ENCODE measurements at places on chromosomes 1 and 21.
A peak's percentile ranks its signal among the peaks of the same experiment; 100 is the strongest.

GRCh38 chr1:229027622-229028182, 243.2 kb upstream of the RAB4A start:
- DNase-seq = peak; percentile 20

- no peak for DNase-seq
These were observed 103.8 kb upstream of the CASZ1 start for GRCh38 chr1:10900251-10900651.

DNA sequence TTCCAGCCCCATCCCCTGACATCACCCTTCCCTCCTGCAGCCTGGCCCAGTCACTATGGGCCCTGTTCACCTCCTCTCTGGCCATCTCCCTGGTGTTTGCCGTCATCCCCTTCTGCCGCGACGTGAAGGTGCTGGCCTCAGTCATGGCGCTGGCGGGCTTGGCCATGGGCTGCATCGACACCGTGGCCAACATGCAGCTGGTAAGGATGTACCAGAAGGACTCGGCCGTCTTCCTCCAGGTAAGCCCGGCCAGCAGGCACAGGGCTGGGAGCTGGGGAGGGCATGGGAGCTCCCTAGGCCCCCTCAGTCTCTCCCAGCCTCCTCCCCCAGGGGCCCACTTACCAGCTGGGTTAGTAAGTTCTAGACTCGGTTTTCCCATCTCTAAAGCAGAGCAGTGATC, 52.1 kb downstream of the ELK4 start:
- DNase-seq = no peak

GRCh38 chr1:234777856-234778220, 167.9 kb upstream of the IRF2BP2 start:
- no peak for DNase-seq

DNA sequence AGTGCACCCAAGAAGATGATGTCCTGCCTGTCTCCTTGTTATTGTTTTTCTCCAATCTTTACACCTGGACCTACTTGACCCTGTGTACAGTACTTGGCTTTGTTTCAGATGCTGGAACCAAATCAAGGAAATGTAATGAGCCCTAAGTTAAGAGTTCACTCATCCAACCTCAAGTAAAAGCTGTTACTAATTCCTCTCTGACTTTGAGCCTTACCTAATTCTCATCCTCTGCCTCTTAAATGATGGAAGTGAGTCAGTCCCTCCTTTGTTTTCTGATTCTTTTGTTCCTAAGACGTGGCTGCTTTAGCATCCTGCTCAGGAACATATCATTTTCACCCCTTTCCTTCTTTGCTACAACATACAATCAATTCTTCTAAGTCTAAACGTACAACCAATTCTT, 15.3 kb upstream of the PLA2G4A start:
- no peak for DNase-seq

DNA sequence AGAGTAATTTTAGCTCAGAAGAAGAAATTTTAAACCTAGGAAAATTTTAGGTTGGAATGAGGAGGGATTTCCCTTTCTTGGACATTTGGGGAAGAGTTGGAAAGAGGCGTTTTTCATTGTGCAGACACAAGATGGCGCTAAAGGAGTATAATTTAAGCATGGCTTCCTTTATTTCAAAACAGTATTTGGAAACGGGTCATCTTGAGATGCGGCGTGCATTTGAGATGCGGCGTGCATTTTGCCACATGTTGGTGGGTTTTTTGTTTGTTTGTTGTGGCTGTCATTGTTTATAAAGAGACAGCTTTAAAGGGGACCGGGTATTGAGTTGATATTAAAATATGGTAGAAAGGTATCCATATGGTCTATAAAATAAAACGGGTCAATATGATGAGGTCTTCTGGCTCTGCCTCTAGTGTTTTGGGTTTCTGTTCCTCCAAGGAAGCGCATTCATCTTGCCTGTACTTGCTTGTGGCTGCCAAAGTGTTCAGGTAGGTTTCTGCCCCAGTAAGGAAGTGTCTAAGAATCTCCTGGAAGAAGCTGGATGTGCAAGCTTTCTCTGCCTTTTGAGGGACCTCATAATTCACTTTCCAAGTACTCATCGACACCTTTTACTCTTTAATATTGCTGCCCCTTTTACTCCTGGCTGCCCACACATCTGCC, 210.3 kb downstream of the SLC35F3 start:
- DNase-seq = peak; percentile 4

GRCh38 chr1:152699746-152700145, 1.6 kb downstream of the LCE2A start:
- DNase-seq = no peak

DNA sequence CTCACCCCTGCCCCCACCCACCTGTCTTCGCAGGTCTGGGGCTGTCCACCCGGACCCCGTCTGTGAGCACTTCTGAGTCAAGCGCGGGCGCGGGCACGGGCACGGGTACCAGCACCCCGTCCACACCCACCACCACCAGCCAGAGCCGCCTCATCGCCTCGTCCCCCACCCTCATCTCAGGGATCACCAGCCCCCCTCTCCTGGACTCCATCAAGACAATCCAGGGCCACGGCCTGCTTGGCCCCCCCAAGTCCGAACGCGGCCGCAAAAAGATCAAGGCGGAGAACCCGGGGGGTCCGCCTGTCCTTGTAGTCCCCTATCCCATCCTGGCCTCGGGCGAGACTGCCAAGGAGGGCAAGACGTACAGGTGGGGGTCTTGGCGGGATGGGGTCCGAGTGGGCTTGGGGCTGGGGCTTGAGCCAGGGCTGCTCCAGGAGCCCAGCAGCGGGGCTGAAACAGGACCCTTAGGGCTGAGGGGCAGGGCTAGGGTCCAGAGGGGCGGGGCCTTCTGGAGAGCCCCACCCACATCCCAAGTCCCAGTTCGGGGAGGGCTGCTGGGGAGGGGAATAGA, 23.9 kb downstream of the ZNF362 start:
- no peak for DNase-seq

GRCh38 chr21:39085843-39086405, 97.3 kb downstream of the PSMG1 start:
- no peak for DNase-seq

DNA sequence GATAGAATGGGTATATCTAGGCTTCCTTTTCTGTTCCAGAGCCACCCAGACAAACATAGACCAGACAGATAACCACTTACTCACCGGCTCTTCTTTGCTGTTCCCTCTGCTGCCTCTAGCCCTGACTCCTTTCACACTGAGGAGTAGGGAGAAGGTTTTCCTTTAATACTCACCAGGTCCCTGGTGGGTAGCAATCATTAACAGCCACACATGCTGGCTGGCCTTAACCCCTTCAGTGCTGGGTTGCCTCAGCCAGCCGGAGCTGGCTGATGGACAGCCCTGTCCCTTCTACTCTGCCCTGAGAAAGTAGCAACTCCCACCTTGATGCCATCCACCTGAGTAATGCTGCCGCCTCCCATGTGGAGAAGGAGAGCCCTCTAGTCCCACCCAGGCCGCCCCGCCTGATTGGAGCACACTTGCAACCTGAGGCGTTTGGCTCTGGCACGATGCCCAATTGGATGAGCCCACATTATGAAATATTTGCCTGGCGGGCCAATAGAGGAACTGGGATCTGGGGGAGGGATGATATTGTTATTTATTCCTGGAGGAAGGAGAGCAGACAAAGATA, 71.6 kb downstream of the PLEKHA6 start:
- no peak for DNase-seq

DNA sequence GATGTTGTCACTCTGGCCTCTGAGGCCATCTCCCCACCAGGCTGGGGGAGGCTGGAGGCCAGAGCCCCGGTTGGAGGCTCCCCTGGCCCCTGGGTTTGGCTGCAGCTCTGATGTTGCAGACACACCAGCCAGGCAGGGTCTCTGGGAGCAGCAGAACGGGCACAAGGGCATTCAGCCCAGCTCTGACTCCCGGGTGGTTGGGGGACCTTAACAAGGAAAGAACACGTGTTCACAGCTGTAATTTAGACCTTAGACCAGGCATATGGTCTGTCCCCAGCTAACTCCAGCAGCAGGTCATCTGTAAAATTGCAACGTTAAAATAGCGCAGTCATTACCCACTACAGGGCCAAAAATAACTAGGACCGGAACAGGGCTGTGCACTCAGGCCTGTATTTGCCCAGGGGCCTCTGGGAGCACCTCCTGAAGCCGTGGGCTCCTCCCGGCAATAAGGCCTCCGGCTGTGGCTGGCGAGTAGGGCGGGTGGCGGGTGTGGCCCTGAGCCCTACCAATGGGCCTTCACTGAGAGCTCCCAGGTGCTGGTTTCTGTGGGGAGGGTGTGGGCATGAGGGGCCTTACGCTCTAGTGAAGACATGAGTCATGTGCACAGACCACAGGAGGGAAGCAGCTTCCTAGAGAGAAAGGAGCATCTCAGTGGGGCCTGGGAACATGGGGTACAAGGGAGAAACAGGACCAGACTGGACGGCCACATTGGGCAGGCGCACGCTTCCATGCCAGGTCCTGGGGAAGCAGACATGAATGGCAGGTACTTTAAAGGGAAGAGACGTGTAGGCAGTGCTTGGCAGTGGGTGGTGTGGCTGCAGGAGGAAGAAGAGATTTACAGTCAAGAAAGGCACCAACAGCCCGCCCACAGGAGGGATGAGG, 6.1 kb downstream of the LDLRAP1 start:
- peak; percentile 80 for DNase-seq

GRCh38 chr1:10833630-10834557, 37.4 kb upstream of the CASZ1 start:
- no peak for DNase-seq

GRCh38 chr1:9689971-9690381, 38.4 kb downstream of the PIK3CD start:
- DNase-seq = no peak

- DNase-seq = no peak
These were observed 219.1 kb upstream of the FMN2 start for GRCh38 chr1:239872626-239873025.

GRCh38 chr1:150567717-150568593, 11.5 kb downstream of the MCL1 start:
- peak; percentile 50 for DNase-seq

GRCh38 chr1:25871086-25871703, 4.3 kb downstream of the PAQR7 start:
- DNase-seq = no peak

DNA sequence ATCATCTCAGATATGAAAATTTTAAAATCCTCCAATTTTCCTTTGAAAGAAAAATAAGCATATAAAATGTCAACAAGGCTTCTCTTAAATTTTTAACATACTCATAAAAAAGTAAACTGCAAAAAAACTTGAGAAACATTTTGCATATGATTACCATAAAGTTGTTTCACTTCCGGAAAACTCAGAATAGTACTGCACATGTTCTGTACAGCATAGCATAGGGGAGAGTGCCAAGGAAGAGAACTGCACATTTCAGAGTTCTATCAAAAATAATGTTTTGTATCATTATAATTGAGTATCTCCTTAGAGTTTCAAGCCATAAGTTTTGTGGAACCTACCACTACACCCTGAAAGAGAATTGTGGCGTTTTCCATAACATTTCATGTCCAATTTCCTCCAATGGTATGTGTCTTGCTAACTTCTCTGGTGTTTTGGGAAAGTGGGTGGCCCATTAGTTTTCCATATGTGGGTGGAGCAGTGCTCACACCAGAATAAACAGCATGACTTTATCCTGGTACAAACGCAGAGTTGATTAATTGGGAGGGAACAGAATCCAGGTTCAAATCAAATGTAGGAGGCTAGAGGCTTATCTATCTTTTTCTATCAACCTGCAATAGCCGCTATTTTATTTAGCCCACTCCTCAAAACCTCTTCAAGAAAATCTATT, 430.9 kb downstream of the LMO4 start:
- no peak for DNase-seq

GRCh38 chr1:219945795-219946194, 17.4 kb upstream of the SLC30A10 start:
- no peak for DNase-seq

DNA sequence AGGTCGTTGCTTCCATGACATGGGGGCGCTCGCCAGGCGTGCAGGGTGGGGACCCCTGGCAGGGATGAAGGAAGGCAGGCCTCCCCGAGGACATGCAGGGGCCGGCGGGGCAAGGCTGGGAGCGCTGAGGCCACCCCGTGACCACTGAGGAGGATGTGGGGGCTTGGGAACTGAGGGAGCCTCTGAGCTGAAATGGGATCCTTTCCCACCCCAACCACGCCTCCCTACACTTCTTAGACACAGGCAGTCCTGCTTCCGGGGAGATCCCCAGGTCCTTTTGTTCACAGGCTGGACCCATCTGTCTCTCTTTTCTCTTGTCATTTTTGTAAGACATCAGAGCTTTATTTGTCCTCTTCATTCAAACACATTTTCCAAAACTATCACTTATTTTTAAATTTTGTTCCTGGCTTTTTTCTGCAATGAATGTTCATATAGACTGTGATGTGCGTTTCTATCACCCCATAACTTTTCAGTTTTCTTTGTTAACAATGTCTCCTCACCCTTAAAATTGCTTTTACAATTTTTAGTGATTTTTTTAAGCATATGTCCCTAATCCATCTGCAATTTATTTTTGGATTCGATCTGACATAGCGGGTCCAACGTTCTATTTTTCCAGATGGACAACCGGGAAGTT, 156.7 kb upstream of the BACE2 start:
- DNase-seq = no peak

DNA sequence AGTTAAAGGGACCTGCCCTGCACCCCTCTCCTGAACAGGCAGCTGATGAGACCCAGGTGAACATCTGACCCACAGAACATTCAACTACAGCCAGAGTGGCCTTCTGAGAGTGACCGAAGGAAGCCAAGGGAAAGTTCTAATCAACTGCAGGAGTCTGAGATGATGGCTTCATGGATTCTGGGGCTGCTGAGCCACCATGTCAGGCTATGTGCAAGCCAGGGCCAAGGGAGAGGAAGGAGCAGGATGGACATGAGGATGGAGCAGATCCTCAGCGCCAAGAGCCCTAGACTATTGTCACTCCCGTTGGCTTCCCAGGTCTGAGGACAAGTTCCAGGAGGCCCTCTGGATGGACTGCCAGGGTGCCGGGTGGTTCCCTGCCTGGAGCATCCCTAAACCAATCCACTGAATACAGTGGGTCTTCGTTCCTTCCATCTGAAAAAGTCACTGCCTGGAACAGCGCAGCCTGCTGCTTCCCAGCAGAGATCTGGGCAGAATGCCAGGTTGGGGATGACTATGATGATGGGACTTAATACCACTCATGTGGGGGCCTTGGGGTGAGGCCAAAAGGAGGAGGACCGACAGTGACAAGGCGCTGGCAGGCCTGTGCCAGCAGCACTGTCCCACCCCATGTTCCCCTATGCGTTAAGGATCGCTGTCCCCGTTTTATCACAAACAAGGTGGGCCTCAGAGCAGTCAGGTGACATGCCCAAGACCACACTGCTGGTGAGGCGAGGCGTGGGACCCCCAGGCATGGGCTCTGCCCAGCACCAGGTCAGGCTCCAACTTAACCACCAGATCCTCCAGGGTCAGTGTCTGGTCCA, 19.8 kb downstream of the SPOCD1 start:
- no peak for DNase-seq

GRCh38 chr1:62953633-62954032, 169.7 kb downstream of the ATG4C start:
- no peak for DNase-seq

GRCh38 chr1:235910357-235911299, 43.9 kb upstream of the LYST start:
- peak; percentile 26 for DNase-seq

DNA sequence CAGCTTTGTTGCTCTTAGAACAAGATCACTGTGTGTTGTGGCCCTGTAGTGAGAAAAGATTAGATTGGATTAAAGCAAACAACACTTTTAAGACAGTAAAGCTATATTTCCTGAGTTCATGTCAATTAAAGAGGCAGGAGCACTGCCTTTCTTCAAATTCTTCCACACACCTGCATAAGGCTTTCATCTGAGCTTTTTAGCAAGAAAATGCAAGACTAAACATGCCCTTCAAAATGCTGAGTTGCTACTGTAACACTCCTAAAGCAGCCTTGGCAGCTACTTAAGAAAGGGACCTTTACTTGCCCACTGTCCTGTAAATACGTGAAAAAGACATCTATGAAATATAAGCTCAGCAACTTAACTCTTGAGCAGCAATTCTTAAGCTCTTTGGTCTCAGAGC, 11.8 kb downstream of the DPH5 start:
- DNase-seq = no peak
